ENCODE measurements at places on chromosomes 16 and 17.
A peak's percentile ranks its signal among the peaks of the same experiment; 100 is the strongest.

GRCh38 chr17:7854078-7854777, 638 bp upstream of the TMEM88 start:
- peak; percentile 12 for DNase-seq

GRCh38 chr17:80774643-80775281, 216.9 kb upstream of the CHMP6 start:
- no peak for DNase-seq

DNA sequence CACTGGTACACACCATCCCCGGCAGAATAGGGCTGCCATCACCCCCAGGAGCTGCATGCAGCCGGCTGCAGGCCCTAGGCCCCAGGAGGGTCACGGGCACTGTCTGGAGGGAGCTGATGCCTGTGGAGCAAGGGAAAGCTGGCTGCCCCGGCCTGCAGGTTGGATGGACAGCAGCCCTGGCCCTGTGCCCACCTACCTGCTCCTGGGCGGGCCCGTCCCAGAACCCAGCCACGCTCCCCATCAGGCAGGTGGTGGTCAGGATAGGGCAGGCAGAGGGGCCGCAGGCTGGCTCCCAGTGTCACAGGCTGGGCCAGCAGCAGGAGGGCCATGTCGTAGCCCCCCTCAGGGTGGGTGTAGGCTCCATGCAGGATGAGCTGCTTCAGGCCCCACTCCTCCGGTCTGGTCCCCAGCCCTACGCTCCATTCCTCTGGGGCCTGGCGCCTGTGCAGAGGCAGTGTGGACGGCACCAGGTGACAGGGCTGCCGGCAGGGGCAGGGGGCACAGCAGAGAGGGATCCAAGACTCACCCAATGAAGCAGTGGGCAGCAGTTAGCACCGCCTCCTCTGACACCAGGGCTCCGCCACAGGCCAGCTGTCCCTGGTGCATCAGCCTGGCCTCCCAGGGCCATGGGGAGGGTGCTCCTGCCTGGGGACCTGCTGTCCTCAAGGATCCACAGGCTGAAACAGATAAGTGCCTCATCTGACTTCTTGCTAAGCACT, 4.0 kb downstream of the PRSS53 start:
- DNase-seq: no peak

- peak; percentile 74 for DNase-seq
These were observed 722 bp upstream of the SLC38A10 start for GRCh38 chr17:81295676-81296381.

GRCh38 chr16:58385218-58385773, 7.0 kb upstream of the GINS3 start:
- no peak for DNase-seq

DNA sequence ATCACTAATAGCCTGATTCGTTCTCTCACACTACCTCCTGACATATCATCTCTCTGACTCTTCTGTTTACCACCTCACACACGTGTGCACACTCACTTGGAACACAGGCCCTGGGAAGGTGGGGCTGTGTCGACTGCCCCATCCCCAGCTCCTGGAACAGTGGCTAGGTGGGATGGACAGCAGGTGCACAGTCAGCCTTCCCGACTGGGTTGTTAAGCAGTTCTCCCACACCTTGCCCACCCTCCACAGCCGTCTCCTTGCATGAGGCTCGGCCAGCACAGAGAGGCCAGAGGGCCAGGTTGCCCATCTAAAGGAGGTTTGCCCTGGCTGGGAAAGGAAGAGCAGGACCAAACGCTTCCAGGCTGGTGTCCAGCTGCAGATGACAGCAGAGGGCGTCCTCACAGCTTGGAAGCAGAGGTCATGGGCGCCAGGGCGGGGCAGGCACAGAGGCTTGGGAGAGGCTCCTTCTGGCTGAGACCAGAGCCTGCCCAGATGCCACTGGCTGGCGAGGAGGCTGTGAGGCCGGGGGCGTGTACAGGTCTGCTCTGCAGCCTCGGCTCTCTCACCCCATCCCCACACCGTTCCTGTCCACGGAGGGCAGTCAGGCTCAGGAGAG, 92.8 kb downstream of the AMFR start:
- no peak for DNase-seq

GRCh38 chr17:33753452-33753851, 460.4 kb upstream of the ASIC2 start:
- DNase-seq: no peak

GRCh38 chr17:49951362-49952082, 17.5 kb upstream of the DLX4 start:
- DNase-seq: no peak

GRCh38 chr16:66512272-66513110, 37.4 kb downstream of the TK2 start:
- no peak for DNase-seq

- no peak for DNase-seq
These were observed 14.0 kb downstream of the SCNN1G start for GRCh38 chr16:23196539-23196938.

- no peak for DNase-seq
These were observed 9.4 kb downstream of the C17orf100 start for GRCh38 chr17:6660805-6661463.

DNA sequence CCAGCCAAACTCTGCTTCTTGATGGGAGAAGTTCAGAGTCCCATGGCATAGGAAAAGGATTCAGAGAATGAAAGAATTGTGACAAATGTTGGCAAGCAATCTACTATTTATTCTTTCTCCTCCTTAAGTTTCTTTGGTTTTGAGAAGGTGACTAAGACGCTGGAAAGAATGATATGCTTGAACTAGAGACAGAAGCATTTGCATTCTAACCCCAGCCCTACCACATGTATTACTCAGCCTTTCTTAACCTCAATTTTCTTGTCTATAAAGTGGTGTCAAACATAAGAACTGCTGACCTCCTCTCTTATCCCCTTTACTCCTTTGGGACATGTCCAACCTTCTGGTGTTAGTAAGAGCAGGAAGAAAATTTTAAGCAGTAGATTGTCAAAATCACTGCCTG, 124.7 kb downstream of the HS3ST2 start:
- DNase-seq: no peak

DNA sequence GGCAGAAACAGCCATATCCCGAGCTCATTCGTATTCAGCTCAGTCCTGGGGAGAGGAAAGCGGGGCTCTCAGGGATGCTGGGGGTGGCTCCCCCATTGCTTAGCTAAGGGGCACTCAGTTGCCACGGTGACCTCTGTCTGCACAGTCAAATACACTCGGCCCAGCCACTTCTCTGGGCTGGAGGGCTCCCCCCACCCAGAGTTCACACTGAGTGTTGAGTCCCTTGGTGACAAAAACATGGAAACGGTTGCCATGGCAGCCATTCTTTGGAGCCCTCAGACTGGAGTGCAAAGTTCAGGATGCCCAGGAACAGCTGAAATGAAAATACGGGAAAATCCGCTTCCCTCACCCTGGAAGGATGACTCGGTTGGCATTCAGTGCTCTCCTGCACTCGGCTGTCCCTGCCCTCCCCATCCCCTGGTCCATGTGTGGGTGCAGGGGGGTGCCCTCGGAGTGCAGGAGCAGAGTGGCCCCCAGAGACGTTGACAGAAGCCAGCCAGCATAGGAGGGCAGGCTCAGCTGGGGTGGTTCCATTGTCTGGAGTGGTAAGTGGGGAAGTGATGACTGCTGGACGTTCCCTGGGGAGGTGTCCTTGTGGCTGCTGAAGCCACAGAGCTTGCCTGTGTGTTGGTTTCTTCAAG, 216.5 kb downstream of the NTN1 start:
- DNase-seq: no peak

DNA sequence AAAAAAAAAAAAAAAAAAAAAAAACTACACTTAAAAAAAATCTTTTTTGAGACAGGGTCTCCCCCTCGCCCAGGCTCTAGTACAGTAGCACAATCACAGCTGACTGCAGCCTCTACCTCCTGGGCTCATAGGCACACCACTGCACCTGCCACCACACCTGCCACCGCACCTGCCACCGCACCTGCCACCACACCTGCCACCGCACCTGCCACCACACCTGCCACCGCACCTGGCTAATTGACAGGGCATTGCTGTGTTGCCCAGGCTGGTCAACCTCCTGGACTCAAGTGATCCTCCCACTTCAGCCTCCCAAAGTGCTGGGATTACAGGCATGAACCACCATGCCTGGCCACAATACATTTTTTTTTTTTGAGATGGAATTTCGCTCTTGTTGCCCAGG, 17.6 kb upstream of the WDR45B start:
- DNase-seq: no peak

DNA sequence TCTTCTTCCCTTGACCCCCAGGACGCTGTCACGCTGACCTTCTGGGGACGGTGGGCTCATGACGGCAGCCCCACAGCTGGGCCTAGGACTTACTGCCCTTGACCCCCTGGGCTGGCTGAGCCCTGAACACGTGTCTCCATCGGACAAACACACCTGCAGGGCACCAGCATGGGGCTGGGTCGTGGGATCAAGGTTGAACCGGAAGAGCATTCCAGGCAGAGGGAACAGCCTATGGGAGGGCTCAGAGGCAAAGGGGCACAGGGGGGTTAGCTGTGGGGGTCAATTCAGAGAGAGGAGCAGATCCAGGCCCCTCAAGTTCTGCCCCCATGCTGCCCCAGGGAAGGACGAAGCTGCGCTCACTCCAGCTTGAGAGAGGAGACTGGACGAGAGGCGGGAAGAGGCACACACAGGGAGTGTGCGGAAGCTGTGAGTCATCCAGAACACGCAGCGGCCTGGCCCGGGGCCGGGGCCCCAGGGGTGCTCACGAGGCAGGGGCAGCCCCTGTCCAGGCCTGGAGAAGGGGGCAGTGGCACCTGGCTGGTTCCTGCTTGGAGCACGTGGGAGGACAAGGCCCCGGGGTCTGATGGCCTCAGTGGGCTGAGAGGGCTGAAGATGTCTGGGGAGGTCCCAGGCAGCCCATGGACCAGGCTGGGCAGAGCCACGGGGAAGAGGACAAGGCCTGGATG, 9.9 kb downstream of the SSTR5 start:
- no peak for DNase-seq

GRCh38 chr16:2329532-2329931, 11.0 kb downstream of the ABCA3 start:
- no peak for DNase-seq

DNA sequence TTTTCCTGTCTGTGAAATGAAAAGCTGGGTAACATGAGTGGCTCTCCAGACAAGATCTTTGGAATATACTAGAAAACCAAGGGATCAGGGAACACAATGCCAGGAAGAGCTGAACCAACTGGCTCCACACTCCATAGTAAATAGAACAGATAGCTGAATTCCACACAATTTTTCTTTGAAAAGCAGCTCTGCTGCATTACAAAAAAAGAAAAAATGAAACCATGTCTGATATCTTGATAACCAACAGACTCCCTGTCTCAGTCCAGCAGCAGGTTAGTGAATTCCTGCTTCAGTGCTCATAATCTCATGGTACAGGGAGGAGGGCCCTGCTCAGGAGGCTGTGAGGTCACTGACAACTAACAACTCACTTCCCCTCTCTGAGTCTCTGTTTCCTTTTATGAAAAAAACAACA, 97.1 kb downstream of the CDH11 start:
- no peak for DNase-seq

- no peak for DNase-seq
These were observed 9.8 kb downstream of the SOCS3 start for GRCh38 chr17:78349891-78350642.

- DNase-seq: no peak
These were observed 456 bp downstream of the SMURF2 start for GRCh38 chr17:64661726-64661975.

DNA sequence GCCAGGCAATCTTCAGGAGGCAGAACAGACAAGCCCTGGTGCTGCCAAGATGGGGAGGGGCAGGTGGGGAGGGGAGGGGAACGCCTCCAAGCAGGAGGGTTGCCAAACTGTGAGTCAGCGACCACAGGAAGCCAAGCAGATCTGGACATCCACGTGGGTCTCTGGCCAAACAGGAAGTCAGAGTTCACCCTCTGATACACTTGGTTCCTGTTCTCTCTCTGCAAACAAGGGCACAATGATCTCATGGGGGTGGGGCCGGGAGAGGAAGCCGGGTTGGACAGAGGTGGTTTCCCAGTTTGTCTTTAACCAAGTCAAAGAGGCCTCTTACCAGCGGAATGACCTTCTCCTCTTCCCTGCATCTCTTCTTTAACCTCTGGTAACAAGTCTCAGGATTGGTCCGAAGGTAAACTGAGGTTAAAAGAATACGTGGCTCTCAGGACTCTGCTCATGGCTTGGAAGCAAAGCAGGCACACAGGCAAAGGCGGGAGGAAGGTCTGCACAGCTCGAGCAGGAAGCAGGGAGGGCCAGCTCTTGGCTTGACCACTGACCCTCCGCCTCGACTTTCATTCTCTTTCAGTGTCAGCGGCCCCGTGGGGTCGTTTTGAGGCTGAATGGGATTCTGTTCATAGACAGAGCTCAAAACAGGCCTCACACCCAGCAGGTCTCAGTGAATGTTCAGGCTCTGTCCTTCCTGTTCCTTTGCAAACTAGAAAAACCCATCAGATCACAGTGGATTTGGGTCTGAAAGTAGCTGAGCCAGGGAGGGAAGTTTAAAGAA, 32.9 kb downstream of the TK2 start:
- peak; percentile 87 for DNase-seq

GRCh38 chr16:78729687-78730086, 630.2 kb downstream of the WWOX start:
- no peak for DNase-seq

GRCh38 chr17:8384801-8385378, 1.9 kb upstream of the RPL26 start:
- no peak for DNase-seq

DNA sequence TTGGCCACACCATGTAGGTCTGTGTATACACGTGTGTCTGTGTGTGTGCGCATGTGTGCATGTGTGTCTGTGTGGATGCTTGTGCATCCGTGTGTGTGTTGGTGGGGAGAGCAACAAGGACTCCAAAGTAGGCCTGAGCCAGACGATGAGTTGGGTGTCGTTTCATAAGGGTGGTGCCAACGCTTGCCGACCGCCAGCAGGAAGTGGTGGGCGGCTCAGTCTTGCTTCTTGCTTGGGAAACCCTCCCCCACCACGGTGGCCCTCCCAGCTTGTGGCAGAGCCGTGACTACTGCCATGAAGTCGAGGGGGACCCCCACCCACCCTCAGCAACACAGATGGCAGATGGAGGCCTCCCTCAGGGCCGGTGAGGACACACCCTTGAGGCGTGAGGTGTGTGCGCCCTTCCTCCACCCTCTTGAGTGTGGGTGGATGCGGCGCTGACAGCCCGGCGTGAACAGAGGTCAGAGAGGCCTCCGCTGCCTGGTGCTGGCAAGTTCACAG, 17.5 kb downstream of the SBK1 start:
- peak; percentile 90 for DNase-seq

DNA sequence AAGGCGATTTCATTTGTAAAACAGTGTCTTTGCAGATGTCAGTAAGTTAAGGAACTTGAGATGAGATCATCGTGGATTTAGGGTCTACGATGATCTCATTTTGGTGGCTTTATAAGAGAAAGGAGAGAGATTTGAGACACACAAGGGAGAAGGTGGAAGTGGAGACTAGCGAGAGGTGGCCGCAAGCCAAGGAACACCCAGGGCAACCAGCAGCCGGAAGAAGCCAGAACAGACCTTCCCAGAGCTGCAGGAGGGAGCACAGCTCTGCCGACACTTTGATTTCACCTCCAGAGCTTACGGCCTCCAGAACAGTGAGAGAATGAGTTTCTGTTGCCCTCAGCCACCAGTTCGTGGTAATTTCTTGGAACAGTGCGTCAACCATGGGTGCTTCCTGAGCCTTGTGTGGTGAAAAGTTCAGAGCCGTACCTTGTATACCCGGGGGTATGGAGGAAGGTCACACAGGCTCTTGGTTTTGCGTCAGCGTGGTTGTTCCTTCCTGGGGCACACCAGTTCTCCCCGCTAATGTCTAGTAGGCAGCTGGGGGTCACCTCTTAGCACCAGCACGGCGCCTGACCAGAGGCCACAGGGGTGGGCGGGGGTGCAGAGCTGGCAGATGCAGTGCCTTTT, 12.9 kb upstream of the SEC14L1 start:
- DNase-seq: peak; percentile 81

- no peak for DNase-seq
These were observed 643.5 kb downstream of the CDH11 start for GRCh38 chr16:64478252-64478906.

GRCh38 chr17:56424543-56425044, 168.9 kb upstream of the NOG start:
- DNase-seq: no peak

Data from CD4-positive, alpha-beta T cell treated with Interleukin-21 for 1 hour (primary cell).